ENCODE measurements at places on chromosomes 12 and 14.

DNA sequence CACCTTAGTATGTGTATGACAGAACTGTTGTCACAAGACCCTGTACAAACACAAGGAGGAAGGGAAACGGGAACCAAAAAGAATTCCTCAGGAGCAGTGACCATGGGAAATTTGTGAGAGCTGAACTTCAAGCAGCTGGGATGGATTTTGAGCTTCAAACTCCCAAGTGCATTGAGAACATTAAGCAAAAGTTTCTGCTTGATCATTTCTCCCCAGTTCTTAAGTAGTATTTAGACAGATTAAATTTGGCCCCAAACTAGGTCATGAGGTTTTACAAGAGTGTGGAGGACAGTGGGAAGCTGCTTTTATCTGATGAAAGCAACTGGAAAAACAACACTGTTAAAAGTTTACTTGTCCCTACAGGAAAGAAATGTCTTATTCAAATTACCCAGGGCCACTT, 206.0 kb upstream of the DCN start:
- DNase-seq = no peak

- no peak for DNase-seq
Observed at GRCh38 chr14:101082436-101083384, 179.2 kb upstream of the RTL1 start.

GRCh38 chr12:123223241-123223668, 9.7 kb downstream of the MPHOSPH9 start:
- peak; percentile 20 for DNase-seq

DNA sequence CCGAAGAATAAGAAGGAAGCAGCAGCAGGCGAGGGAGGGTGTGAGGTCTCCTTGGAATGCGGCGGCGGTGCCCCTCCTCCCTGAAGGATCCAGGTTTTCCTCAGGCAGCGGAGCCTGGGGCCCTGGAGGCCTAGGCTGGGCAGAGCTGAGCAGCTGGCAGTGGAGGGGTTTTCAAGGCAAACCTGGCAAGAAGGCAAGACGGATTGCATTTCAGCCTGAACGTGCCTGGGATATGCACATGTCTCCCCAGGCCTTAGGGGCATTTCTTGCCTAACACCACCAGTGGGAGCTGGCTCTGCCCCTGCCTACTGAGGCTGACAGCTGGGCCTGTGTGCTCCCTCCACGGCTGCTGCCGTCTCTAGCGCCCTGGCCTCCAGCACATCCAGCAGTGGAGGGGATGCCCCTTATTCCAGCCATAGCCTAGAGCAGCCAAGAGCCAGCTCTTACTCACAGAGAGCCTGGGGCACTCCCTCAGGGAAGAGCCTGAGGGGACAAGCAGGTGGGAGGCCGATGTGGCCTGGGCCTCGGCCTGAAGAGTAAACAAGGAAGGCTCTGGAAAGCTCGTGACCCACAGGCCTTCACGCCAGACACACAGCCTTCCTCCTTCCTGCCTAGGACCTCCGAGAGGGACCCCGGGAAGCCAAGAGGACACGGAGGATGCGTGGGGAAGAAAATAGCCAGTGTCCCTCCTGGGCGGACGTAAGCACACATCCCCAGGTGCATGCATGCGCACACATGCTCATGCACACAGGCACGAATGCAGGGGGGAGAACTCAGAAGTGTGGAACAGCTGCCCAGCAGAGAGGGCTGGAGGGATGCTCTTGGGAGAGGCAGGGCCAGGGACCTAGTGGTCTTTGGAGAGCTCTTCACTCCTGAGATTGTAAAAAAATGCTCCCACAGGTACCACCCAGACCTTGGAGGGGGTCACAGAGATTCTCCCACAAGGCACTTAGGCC, 23.0 kb upstream of the EIF2B2 start:
- DNase-seq = no peak

DNA sequence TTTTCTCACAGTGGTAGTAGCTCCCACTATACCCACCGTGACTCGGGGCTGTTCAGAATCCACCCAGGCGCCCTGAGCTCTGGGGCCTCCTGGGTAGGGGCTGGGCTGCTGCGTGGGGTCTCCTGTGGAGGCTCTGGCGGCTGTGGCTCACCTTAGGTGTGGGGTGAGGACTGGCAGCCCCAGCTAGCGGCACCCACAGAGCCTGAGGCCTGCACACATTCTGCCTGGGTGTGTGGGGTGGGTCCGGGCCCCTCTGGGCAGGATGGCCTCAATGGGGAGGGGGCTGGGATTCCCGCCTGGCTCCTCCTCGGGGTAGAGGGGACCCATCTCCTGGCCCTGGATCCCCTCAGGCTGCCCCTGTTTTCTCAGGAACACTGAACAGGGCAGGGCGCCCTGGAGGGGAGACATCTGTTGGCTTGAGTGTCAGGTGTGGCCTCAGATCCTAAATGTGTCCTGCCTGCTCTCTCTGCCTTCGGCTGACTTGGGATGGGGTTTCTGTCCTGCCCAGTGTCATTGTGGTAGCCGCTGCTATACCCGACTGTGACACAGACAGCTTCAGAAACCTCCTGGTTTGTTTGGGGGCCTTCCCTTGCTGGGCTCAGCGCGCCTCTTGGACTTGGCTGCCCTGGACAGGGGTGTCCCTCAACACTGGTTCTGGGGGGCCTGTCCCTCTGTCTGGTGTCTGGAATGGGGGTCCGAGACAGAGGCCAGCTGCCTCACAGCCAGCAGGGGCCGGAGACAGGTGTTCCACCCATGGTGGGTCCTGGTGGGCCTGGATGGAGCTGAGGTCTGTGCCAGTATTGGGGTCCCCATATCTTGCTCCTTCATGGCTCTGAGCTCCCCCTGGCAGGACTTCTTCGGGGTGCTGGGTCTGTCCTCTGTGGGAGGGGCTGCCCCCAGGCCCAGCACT, 354.9 kb downstream of the TMEM121 start:
- no peak for DNase-seq

All from stimulated activated CD8-positive, alpha-beta memory T cell treated with anti-CD3 and anti-CD28 coated beads, Interleukin-4, amount 100 ng/mL, for 4 hours (primary cell).